ENCODE measurements at places on chromosomes 4 and X.

- DNase-seq = no peak
These were observed 1524.3 kb downstream of the PCDH18 start for GRCh38 chr4:136007991-136008390.

GRCh38 chr4:141548791-141549190, 87.6 kb upstream of the IL15 start:
- no peak for DNase-seq

GRCh38 chr4:27010334-27010940, 149.8 kb downstream of the STIM2 start:
- DNase-seq = peak; percentile 45

GRCh38 chrX:26915064-26915463, 548.1 kb downstream of the PPP4R3C start:
- DNase-seq = no peak

DNA sequence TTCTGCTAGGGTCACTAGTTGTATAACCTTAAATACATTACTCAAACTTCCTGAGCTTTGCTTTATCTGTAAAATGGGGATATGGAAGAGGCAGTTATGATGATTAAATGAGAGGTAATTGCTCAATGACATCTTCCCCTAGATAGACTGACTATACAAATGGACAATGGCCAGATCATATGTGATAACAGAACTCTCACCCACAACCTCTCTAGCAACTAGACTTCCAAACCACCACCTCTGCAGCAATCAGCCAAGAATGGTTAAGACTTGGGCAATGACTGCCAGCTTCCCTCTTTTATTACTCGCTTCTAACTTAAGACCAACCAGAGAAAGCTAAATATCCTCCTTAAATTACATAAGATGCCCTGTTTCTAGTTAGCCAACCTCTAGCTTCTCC, 2.9 kb upstream of the SEPSECS start:
- no peak for DNase-seq

GRCh38 chr4:22413471-22413870, 102.4 kb downstream of the ADGRA3 start:
- DNase-seq = no peak

- DNase-seq = peak; percentile 10
These were observed 210.0 kb downstream of the SPANXN3 start for GRCh38 chrX:143306991-143307937.

- no peak for DNase-seq
These were observed 6.8 kb upstream of the USP53 start for GRCh38 chr4:119205690-119206089.

DNA sequence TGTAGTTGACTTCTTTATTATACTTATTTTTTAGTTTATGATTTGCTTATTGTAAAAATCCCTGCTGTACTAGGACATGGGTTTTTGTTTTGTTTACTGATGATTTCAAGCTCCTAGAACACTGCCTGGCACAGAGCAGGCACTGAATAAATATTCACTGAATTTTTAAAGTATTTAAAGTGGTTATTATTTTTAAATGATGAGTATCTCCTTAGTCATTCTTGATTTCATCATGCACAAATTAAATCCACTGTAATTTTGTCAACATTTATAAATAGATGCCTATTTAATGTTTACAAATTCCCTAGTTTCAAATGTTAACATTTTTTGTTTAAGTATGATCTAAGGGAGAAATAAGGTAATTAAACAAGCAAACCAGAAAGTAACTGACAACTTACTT, 367.9 kb upstream of the SLIT2 start:
- no peak for DNase-seq

GRCh38 chr4:147950261-147950660, 218.4 kb downstream of the ARHGAP10 start:
- no peak for DNase-seq

DNA sequence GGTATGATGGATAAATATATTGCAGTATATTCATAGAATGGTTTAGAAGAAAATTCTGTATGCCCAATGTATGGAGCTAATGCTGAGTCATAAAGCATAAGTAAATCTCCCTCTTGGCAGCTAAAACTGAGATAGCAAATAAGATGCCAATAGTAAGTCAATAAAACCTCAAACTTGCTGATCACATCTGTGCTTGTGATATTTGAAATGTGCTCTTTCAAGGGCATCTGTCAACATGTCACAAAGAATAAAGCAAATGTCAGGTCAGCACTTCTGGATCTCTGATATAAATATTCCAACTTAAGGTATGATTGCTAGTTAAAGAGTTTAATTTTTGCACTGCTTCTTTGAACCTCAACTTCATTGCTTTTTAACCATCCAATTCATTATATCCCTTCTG, 262.3 kb upstream of the EMCN start:
- DNase-seq = no peak

DNA sequence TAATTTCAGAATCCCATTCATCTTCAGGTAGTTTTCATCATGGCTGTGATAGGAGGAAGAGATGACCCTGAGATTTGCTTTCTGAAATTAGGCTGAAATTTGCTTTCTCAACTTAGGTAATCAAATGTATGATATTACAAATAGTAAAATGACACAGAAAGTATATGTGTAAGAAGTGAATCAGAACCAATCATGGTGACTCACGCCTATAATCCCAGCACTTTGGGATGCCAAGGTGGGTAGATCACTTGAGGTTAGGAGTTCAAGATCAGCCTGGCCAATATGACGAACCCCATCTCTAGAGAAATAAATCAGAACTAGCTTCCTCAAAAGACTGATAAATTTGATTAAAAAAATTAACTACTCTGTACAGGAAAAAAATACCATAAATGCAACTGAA, 555.4 kb downstream of the STPG2 start:
- no peak for DNase-seq

DNA sequence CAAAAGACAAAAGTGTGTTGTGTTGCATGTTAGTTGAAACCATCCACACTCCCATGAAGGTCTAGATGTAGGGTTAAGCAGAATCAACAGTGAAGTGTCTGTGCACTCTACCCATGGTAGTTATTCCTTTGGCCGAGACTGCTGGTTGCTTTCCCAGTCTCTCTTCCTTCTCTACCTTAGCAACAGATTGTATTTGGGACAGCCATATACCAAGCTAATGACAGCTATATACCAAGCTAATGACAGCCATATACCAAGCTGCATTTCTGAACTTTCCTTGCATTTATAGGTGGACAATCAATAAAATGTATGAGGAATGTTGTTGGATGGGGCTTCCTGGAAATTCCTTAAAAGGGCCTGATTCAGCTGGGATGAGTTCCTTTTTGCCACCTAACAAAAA, 80.5 kb upstream of the ENPEP start:
- DNase-seq = no peak

GRCh38 chrX:109463784-109464183, 18.1 kb downstream of the GUCY2F start:
- DNase-seq = no peak

DNA sequence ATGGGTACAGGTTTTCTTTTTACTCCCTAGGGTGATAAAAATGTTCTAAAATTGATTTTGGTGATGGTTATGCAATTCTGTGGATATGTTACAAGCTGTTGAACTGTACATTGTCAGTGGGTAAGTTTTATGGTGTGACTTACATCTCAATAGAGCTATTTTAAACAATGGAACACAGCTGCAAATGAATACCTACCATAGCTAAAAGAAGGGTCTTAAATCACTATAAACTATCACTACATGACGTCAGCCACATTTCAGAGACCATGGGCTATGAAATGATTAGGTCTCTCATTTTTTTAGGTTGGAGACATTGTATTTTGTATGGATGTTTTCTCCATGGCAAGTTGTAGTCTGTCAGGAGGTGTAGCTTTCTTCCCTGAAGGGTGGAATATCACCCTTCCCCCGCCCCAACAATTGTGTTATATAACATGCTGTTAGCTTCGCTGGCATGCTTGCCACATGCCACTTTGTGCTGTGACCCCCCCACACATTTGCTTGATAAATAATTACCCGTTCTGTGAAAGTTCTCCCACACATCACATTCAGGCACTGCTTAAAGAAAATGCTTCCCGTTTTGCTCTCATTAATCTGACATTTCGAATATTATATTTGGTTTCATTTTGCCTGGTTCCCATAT, 159.7 kb downstream of the ARHGAP10 start:
- DNase-seq = no peak

DNA sequence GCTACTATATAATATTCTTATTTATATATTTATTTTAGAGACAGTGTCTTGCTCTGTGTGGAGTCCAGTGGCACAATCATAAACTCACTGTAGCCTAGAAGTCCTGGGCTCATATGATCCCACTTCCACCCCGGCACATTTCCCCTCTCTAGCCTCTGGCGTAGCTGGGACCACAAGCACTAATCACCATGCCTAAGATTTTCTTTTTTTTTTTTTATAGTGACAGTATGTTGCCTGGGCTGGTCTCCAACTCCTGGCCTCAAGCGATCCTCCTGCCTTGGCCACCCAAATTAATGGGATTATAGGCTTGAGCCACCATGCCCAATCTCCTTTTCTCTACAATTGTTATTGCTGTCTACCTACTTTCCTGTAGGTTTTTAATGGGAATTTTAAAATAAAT, 74.1 kb upstream of the BMP3 start:
- no peak for DNase-seq

GRCh38 chr4:23413631-23414030, 476.2 kb downstream of the PPARGC1A start:
- DNase-seq = no peak

GRCh38 chr4:83862471-83862870, 326.6 kb downstream of the GPAT3 start:
- DNase-seq = no peak

GRCh38 chr4:158766434-158767044, 2.3 kb upstream of the FNIP2 start:
- no peak for DNase-seq

GRCh38 chr4:155626561-155626960, 40.1 kb upstream of the GUCY1A1 start:
- no peak for DNase-seq

GRCh38 chr4:3869661-3870566, 103.7 kb downstream of the ADRA2C start:
- no peak for DNase-seq

GRCh38 chrX:37958525-37959211, 47.7 kb upstream of the SYTL5 start:
- DNase-seq = no peak

GRCh38 chr4:126738527-126738923, 894.2 kb upstream of the INTU start:
- no peak for DNase-seq

- DNase-seq = no peak
These were observed 15.7 kb upstream of the MAGEA10 start for GRCh38 chrX:152154050-152154449.

GRCh38 chr4:125961626-125962025, 646.9 kb downstream of the FAT4 start:
- DNase-seq = no peak

DNA sequence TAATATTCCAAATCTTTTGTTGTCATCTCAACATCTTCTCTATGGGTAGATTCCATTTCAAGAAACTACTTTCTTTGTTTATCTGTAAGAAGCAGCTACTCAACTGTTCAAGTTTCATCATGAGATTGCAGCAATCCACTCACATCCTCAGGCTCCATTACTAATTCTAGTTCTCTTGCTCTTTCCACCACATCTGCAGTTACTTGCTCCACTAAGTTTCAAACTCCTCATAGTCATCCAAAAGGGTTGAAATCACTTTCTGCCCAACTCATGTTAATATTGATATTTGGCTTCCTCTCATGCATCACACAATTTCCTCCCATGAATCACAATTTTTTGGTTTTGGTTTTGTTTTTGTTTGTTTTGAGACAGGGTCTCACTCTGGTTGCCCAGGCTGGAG, 35.7 kb downstream of the ADH5 start:
- no peak for DNase-seq

GRCh38 chr4:161167539-161167938, 996.3 kb downstream of the FSTL5 start:
- no peak for DNase-seq

GRCh38 chr4:25635501-25635900, 20.1 kb upstream of the SLC34A2 start:
- DNase-seq = peak; percentile 72

DNA sequence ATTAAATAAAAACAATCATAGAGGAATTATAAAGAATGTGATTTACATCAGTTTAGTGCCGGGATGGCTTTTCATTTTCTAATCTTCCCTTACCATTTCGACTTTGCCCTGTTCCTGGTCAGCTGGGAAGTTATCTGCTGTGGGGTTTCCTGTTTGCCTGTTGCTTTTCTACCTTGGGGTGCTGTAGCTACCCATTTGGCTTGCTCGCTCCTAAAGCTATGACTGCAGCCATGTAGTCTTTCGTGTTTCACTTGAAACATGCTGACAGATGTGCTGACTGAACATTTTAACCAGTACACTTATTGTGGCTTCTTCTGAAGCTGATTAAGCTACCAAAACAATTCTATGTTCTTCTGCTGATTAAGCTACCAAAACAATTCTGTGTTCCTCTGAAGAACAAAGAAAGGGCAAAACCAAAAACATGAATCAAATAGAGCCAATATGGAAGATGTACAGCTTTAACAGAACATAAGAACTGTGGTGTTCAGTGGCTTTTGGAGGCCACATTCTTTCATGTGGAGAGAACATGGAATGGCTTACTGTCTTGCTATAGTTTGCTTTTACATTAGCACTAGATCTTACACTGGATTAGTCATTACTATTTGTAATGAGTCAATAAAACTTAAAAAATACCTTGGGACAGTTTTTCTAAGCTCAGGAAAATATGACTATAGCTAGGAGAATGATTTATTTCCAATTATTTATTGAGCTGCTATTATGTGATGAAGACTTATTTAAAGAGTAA, 440.4 kb downstream of the SPRY1 start:
- DNase-seq = no peak

GRCh38 chrX:69173906-69174305, 8.7 kb upstream of the PJA1 start:
- no peak for DNase-seq

- no peak for DNase-seq
These were observed 473.3 kb upstream of the ADGRL3 start for GRCh38 chr4:60726779-60727178.

DNA sequence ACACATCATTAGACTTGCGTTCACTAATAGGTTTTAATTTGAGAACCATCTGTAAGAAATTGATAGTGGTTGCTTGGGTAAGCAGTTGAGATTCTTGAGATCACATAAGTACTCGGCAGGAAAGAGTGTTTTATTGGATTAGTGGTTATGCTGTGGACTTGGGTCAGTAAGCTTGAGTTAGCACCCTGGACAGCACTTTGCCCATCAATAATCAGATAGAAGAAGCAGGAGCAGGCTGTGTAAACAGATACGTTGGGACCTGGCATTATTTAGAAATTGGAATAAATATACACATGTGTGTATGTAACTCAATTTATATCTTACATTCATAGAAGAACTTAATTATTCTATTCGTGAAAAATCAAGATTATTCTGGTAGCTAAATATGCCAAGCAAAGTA, 357.5 kb upstream of the SMIM31 start:
- DNase-seq = no peak

DNA sequence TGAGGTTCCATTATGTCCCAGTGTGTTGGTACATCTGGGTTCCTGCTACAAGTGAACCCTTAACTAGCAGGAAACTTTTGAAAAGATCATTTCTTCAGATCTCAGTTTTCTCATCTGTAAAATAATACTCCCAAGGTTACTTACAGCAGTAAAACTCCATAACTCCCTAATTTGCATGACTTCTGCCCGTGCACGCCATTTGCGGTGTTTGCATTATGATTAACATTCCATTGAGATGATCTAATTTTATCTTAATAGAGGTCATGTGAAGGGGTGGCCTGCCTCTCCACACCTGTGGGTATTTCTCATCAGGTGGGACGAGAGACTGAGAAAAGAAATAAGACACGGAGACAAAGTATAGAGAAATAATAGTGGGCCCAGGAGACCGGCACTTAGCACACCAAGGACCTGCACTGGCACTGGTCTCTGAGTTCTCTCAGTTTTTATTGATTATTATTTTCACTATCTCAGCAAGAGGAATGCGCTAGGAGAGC, 219.8 kb downstream of the TLL1 start:
- DNase-seq = no peak

Measured in NCI-H2029 (cell line).